ENCODE measurements at places on chromosomes 12 and 14. TPM values are rescaled to one million over a fixed set of nuclear protein-coding genes. Genes with fewer than 3 reads are reported as not detected.

GRCh38 chr12:107242189-107242588 lies 148.8 kb upstream of the CRY1 start:
- no peak for DNase-seq

DNA sequence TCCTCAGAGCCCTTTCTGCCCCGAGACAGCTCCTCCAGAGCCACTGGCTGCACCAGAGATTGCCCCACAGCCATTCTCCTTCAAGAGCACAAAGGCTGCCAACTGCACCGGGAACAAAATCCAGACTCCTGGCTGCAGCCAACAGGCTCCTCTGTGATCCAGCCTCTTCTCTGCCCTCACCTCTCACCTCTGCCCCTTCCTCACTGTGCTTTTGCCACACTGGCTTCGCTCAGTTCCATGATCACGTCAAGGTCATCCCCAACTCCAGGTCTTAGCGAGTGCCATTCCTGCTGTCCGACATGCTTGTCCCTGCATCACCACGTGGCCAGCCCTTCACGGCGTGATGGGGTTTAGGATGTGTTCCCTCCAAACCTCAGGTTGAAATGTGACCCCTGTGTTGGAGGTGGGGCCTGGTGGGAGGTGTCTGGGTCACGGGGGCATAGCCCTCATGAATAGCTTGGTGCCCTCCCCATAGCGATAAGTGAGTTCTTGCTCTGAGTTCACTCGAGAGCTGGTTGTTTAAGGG lies 149.3 kb downstream of the PIWIL1 start:
- DNase-seq = no peak

DNA sequence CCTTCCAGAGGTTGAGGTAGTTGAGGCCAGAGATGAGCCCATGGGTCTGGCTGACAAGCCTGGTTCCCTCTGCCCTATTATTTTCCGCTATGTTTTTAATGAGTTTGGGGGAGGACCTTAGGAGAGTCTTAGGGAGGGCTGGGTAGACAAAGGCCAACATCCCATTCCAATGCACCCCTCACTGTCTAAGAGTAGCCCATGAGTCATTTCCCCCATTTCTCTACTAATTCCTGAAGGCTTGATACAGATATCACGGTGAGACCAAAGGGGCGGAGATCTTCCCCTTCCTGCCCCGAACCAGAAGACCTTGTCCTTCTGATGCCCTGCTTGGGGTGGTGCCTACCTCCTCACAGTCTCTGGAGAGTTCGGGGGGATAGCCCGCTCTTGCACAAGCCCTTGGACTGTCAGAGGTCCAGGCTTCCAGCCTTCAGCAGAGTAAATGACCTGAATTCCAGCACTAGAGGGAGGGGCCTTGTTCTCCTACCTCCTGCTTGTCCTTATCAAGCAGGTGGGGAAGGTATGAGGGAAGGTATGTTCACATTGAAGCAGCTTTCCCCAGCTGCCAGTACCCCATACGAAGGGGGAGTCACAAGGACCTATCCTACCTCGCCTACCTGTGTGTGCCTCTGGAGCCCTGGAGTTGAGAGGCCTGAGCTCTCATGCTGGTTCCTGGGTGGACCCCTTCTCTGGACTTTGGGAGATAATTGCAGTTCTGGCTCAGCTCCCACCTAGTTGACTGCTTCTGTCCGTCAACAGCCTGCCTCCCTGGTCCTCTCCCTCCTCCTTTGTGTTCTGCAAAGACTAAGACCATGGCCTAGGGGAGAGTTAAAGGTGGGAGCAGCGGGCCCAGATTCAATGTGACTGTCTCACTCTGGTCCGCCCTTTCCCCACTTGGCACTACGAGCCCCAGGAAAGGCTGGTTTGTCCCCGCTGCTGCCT lies 3.7 kb downstream of the PSMB11 start:
- DNase-seq = no peak

DNA sequence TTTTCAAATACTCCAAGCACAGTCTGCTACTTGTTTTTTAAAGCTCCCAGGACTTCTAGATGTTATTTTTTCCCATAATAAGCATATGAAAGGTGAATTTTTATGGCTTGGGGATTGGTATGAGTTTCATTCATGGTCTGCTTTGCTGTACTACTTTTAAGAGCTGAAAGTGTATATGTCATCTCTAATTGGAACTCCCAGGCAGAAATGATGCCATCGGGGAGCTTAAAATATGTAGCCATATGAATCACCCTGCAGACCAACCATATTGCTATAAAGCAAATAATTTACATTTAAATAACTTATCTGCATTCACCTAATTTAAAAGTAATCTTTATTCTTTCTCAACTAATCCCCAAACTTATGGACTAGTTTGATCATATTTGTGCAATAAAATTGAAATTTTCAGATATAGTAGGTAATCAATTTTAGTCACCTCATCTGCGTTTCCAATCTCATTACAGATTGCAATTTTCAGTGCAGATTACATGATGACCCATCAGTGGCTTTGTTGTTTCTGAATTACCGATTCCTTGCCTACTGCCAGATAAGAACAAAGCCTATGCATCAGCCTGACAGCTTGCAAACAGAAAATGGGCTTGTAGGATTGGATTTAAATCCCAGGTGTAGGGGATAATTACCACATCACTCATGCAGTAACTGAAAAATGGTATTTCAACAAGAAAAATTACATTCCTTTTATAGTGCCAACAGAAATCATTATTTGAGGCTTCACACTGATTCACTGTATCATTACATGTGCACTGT lies 689.4 kb downstream of the NOVA1 start:
- no peak for DNase-seq

Gene ESR2
- 0.72 TPM for polyA plus RNA-seq

DNA sequence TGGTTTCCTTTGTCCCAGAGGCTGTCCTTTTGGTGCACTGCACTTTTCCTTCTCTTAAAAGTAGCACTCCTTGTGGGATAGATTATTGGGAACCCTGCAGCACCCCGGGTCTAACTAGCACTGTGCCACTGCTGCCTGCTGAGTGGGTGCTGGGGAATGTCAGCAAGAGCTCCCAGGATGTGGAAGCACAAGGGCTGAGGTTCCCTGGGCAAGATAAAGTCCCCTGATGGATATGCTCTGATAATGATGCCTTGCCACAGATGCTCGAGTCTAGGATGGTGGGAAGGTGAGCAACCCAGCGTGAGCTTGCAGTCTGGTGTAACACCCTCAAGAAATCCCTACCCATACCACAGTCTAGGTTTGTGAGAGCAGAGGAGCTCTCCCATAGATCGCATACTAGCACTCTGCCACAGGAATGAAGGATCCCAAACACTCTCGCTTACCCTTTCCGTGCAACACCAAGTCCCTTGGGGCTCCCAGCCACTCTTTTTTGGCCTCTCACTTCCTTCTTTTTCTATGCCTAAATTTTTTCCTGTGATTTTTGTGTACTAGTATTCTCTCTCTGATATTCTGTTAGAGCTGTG lies 32.6 kb downstream of the USP15 start:
- DNase-seq = no peak

Gene TEX52
- 0.72 TPM for polyA plus RNA-seq

GRCh38 chr14:23181453-23181852 lies 2.0 kb downstream of the SLC7A8 start:
- DNase-seq = no peak

Gene FAM90A1
- 1.4 TPM for polyA plus RNA-seq

- no peak for DNase-seq
Measured at GRCh38 chr14:50156111-50156510, 39.7 kb upstream of the VCPKMT start.

- DNase-seq = no peak
Measured at GRCh38 chr14:68938271-68939150, 40.6 kb downstream of the ACTN1 start.

DNA sequence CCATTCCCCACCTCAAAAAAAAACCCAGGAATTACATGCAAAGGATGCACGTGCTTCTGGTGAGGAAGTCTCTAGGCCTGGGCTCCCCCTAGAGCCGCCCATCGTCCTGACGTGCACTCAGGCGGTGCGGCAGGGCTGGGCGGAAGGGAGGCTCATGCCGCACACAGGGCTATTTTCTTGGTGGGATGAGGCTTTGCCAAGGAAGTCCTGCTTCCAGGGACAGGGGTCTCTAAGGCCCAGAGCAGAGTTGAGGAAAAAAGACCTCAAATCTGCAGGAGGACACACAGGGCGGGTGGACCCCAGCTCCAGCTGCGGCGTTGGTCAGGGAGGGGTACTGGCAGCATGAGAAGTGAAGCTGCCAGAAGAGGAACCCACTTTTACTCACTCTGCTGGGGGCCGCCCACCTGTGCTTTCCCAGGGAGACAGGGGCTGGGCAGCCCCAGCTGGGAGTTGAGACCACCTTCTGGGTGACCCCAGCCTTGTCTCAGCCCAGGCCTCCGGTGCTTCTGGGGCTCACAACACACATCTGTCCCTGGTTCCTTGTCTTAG lies 4.2 kb downstream of the RHOF start:
- DNase-seq = no peak

Gene CLEC4A
- polyA plus RNA-seq = 1.5 TPM

Gene GLRX5
- 46.7 TPM for polyA plus RNA-seq

DNA sequence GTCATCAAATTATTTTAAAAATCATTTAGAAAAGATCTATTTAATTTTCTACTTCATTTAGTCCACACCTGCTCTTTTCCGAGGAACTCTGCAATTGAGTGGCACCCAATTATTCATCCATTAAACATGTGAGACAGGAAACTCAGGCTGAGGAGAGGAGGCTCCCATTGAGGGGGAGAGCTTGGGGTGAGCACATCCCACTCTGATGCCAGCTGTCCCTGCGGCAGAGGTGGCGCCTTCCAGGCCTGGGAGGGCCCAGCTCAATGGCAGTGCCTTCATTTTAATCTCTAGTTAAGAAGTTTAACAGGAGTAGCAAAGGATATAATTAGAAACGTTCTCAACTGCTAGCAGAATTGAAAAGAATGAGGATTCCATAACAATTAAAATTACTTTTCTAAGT lies 92.0 kb downstream of the ITPR2 start:
- DNase-seq = no peak

Gene CPNE6
- not detected for polyA plus RNA-seq

Gene MAP3K12
- 13.5 TPM for polyA plus RNA-seq

GRCh38 chr14:96783915-96784224 lies 13.3 kb upstream of the VRK1 start:
- no peak for DNase-seq

Gene PRR4
- polyA plus RNA-seq = 6.4 TPM

Gene UBE2N
- 123 TPM for polyA plus RNA-seq

DNA sequence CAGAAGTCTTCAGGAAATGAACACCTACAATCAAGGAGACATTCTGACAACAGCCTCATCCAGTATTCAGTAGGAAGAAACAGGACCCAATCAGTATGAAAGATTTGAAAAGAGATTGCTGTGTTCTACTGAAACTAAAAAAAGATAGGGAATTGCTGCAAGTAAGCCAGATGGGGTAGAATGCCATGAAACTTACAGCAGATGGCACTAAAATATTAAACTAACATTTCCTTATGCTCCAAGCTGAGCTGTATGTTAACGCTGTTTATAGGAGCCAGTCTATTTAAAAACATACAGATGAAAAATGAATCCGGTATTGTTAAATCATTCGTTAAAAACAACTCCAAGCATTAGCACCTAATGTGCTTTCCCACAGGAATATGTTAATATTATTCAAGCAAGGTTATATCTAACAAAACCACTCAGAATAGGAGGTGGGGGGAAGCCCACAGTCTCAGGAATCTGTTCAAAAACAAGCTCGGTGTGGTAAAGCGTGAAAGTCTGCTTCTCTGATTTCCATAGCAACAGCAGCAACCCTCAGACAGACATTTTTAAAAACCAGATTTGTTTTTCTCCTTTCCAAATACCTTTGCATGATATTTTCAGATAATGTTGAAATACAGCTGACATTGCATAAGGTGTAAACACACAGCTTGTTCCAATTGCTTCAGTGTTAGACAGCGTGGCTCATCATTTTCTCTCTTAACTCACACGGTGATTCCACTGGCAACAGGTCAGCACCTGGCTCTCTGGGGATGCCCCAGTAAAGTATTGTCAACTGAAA lies 131.4 kb upstream of the CCDC175 start:
- peak; percentile 27 for DNase-seq

Gene MYO1H
- 0.30 TPM for polyA plus RNA-seq

Gene OTX2
- polyA plus RNA-seq = not detected

DNA sequence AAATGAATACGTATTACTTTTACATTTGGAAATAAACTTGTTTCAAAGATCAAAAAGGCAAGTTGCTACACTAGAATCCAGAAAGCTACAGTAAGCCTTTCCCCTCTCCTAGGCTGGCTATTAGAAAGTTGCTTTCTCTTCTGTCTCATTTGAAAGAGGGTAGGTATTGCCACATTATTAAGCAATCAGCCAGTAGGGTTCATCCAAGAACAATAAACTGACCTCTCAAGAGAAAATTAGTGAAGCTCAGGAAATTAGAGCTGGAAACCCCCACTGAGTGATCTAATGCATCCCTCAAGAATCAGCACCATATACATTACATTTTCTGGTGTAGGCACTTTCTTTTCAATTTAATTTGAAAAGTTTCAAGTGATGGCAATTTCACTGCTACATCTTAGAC lies 4.5 kb upstream of the TMEM233 start:
- DNase-seq = no peak

DNA sequence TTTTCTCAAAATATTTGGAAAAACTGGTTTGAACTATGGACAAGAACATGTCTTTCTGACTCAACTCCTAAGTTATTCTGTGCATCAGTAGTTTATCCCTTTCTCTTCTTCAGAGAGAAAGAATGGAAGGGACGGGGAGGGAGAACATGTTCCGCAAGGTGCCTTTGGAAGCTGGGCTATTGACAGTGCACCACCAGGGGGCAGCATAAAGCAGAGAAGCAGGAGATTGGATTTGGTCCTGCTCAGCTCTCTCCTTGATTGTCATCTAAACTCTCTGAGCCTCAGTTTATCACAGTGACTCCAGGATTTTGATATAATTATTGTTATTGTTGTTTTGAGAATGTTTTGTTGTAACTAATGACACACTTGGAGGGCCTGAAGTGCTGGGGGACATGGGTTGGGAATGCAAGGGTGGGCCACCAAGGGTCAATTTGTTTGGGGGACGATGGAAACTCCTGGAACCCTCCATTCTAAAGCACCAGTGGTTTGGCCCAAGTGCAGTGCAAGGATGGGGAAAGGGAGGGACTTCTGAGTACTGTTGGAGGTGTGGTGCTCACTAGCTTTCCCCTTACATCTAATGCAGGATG lies 45.3 kb upstream of the ANO6 start:
- DNase-seq = peak; percentile 39

Gene DNM1L
- polyA plus RNA-seq = 61.6 TPM

DNA sequence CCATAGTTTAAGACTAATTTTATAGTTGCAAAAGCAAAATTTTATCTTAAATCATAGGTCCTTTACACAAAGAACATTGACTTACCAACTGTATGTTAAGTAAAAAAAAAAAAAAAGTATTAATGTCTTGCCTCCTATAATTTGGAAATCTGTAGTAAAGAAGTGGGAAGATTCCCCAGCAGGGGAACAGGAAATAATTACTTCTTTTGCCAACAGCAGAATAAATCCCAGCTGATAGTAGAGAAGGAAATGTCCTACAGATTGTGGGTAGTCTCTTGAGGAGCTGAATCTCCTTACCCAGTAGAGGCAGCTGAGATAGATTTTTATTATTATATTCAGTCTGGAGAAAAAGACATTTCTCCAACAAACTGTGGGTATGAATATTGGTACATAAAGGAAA lies 193.7 kb downstream of the SLC6A15 start:
- no peak for DNase-seq
